Left kidney (tissue), 8 donors: ENCODE measurements at places on chromosomes 12 and 14.

GRCh38 chr12:125222876-125223275, 157.6 kb downstream of the AACS start:
- DNase-seq, result no peak

GRCh38 chr12:5758347-5758746, 186.7 kb downstream of the ANO2 start:
- no peak for DNase-seq

DNA sequence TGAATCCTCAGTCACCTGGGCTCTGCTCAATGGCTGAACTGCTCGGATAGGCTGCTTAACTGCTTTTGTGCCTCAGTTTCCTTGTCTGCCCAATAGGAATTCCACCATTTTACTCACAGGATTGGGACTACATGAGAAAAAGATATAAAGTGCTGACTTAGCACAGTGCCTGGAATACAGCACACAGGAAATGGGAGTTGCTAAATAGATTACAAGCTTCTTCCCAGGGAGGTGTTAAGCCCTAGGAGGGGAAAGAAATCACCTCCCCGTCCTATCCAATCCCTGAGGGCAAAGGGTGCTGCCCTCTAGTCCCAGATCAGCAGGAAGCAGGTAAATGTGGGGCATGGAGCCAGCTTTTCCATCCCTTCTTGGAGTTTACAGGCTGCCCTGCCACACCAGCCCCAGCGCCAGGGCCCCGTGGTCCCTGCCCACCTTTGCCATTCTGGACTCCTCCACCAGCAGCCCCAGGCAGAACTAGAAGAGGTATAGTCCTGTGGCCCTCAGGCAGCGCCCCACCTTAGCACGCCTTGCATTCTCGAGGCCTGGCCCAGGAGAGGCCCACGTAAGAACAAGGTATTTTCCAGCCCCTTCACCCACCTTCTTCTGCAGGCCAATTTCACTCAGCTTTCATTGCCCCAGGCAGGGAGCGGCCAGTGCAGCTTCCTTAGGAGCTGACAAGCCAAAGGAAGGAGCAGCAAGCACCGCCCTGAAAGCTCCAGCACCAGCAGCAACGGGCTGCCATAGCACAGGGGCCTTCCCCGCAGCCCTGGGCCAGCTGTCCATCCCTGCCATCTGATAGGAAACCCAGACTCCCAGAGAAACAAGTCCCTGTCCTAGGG, 28.8 kb upstream of the RPLP0 start:
- no peak for DNase-seq

- no peak for DNase-seq
Measured at GRCh38 chr12:116403546-116403945, 126.1 kb upstream of the MED13L start.

- no peak for DNase-seq
Measured at GRCh38 chr14:39425947-39426346, 6.3 kb downstream of the FBXO33 start.

- DNase-seq, result no peak
Measured at GRCh38 chr14:57382283-57382682, 8.1 kb upstream of the NAA30 start.

- no peak for DNase-seq
Measured at GRCh38 chr14:95649230-95649629, 37.0 kb upstream of the TCL1B start.

DNA sequence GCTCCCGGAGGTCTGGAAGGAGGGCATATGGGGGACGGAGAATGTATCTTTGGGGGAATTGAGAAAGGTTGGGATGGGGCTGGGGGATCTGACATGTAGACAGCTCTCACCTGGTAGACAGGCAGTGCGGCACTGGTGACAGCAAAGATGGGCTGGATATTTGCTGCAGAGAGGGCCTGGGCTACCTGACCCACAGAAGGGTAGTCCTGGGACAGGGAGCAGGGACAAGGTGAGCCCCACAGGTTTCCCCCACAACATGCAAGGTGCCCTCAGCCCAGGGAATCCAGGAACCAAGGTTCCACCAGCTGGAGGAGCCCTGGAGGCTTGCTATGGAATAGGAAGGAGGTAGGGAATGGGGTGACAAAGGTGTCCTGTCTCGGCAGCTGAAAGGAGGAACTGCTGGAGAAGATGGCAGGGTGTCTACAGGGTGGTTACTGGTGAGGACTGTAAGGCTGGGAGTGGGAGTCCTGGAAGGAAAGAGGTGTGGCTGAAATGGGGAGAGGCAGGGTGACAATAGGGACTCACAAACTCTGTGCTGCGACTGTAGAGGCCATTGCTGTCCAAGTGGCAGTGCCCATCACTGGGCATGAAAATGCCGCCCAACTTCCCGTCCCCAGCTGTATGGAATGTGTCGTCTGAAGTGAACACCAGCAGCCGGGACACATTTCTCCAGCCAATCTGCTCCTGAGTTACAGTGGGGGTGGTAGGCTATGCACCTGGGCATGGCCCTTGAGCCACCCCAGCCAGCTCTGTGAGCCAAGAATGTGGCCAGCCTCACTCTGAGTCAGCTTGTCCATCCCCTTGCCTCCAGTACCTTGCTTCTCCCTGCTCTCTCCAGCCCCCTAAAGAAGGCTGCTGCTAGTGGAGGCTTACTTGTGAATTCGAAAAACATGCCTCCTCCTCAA, 11.3 kb downstream of the ITGB7 start:
- no peak for DNase-seq

- DNase-seq, result peak; percentile 79
Measured at GRCh38 chr12:14769969-14770495, 33.2 kb downstream of the WBP11 start.

DNA sequence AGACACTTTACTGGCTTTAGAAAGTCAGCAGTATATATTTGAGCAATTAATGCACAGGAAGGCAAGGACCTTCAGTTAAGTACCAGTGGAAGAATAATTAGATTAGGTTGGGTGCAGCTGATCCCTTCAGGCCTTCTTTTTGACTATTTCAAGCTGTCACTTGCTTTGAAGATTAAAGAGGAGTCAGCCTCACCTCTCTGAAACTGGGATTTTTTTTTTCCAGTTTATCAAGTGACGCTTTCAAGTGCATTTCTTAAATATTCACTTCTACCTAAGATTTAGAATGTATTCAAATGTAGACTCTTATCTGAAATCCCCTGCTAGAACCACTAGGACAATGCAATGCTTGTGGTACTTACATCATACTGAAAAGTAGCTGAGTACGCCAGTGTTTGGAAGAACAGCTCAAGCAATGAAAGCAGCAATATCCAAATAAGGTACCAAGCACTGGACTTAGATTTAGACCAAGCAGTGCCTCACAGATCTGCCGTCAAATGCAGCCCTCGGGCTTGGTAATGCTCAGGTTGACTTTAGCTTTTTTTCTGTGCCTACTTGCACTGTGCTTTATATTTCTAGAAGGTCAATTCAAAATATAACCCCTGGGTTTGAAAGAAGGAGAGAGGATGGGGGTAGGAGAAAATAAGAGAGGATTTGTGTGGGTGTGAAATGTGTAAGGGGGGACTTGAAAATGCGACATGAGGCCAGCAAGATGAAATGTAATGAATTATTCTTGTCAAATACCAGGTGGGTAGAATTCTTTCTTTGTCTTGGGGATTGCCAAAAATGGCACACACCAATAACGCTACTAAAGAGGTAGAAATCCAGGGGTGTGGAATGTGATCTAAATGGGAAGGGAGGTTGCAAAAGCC, 3.7 kb upstream of the FERMT2 start:
- DNase-seq, result no peak
